ENCODE measurements at places on chromosomes 6 and 20.

GRCh38 chr20:14342918-14343317 lies 5.5 kb upstream of the FLRT3 start:
- no peak for DNase-seq

DNA sequence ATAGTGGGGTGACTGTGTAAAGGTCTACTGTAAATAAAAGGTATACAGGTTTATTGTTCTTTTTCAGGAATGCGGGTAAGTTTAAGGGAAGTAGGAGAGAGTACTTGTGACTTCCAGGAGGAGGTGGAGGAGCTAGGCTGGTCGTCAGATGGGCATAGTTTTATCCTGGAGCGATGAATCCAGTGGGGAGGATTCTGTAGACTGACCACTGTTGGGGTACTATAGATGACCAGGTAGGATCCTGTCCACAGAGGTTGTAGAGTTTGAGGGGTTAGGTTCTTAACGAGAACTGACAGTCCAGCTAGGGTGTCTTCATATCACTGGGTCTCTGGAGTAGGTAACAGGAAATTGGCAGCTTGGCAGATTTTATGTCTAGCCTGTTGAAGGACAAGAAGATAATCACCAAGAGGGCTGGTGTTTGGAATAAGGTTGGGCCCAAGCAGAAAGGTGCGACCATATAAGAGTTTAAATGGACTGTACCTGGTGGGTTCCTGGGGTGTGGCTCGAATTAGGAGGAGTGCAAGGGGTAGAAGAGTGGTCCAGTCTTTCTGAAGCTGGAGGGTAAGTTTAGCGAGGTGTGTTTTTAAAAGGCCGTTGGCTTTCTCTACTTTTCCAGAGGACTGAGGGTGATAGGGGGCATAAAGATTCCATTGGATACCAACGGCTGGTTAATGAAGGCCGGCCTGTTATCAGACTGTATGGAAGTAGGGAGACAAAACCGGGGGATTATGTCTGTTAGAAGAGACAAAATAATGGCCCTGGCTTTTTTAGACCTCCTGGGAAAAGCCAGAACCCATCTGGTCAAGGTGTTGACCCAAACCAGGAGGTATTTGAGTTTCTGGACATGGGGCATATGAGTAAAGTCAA lies 751.3 kb upstream of the ADGRB3 start:
- no peak for DNase-seq

GRCh38 chr6:146543940-146544615 lies 445 bp downstream of the RAB32 start:
- DNase-seq: peak; percentile 30

GRCh38 chr6:16849988-16850680 lies 88.9 kb upstream of the ATXN1 start:
- no peak for DNase-seq

DNA sequence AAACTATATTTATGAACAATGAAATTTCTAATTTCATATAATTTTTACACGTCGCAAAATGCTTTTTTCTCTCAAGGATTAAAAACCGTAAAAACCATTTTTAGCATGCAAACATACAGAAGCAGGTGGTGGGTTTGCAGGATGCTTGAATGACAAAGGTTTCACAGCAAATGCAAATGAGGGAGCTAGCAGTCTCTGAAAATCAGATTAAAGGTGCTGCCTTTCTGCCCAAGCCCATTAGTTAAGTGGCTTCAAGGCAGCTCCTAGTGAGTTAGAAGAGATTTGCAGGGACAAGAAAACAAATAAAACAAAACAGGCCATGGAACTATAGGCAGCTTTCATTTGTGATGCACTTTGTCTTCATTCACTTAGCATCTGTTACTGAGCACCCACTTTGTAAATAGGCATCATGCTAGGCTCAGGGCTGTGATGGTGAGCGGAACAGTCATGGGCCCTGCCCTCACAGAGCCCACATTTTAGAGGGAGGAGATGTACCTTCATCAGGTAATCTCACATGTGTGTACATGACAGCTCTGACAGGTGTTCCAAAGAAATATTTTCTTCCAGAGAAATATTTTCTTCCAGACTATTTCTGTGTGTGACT lies 29.5 kb downstream of the NAPB start:
- DNase-seq: no peak

GRCh38 chr6:1524040-1524480 lies 85.7 kb upstream of the FOXC1 start:
- peak; percentile 73 for DNase-seq

DNA sequence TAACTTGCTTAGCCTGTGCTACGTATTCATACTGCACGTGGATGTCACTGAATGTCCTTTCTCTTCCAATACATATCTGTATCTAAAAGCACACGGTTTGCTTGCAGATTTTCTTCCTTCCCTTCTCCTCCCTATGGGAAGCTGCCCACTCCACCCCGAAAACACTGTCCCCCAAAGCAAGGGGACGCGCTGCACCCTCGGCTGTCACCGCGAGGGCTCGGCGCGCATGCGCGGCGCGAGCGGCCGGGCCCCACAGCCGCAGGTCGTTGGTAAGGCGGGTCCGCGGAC lies 659 bp downstream of the TMX4 start:
- DNase-seq: peak; percentile 53

- DNase-seq: no peak
Measured at GRCh38 chr6:43760210-43761168, 9.5 kb upstream of the VEGFA start.

Measured in breast epithelium (tissue), 4 donors.